ENCODE measurements at places on chromosomes 7 and 10.

DNA sequence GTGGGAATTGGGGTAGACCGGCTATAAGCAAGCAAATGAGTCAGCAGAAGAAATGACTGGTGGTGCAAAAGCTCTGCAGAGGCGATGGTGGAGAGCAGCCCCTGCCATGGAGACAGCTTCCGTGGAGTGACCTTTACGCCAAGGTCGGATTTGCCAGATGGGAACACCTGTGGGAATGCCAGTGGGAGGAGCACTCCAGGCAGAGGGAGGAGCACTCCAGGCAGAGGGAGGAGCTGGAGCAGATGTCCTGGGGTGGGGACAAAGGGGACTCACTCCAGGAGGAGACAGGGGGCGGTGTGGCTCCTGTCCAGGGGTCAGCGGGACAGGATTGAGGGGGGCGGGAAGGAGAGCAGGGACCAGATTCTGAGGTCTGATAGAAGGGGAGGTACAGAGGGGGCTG, 258.8 kb upstream of the CTBP2 start:
- no peak for DNase-seq

GRCh38 chr7:158740013-158740656, 35.5 kb upstream of the NCAPG2 start:
- no peak for DNase-seq

DNA sequence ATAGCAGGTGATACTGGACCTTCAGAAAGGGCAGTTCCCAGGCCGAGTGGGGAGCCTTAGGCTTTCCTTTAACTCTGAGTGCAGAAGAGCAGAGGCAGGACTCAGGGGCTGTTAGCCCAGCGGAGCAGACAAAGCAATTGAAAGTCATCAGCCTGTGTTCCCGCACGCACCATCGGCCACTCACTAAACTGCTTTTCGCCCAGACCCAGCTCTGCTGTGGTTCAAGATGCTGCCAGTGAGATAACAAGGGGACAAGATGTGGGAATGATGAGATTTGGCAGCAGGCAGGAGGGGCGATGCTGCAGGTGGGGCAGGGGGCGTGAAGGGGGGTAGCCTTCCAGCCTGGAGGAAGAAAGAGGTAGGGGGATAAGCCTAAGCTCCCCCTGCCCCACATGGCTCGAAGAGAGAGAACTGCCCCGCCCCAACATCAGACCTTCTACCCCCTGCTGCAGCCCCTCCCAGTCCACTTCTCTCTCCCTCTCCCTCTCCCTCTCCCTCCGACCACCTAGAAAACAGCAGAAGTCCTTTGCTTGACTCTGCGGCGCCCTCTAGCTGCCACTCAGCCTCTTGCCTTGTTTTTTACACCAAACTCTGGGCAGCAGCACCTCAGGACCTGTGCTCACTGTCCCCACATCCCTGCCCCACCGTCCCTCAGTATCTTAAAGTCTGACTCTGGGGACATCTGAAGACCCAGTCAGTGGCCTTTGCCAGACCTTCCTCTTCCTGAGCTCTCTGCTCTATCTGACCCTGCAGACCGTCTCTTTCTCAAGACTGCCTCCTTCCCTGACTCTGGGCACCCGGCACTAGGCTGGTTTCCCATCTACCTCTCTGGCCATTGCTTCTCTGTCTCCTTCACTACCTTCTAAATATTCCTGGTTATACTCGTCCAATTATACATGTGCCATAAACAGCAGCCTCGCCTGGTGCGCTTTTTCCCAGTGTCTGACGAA, 110.5 kb downstream of the C10orf105 start:
- peak; percentile 88 for DNase-seq

- DNase-seq: no peak
These were observed 4.6 kb upstream of the ASCC1 start for GRCh38 chr10:72220637-72221036.

- DNase-seq: no peak
These were observed 110.1 kb downstream of the CYTH3 start for GRCh38 chr7:6162331-6162620.
